ENCODE measurements at places on chromosomes 7 and 10.

DNA sequence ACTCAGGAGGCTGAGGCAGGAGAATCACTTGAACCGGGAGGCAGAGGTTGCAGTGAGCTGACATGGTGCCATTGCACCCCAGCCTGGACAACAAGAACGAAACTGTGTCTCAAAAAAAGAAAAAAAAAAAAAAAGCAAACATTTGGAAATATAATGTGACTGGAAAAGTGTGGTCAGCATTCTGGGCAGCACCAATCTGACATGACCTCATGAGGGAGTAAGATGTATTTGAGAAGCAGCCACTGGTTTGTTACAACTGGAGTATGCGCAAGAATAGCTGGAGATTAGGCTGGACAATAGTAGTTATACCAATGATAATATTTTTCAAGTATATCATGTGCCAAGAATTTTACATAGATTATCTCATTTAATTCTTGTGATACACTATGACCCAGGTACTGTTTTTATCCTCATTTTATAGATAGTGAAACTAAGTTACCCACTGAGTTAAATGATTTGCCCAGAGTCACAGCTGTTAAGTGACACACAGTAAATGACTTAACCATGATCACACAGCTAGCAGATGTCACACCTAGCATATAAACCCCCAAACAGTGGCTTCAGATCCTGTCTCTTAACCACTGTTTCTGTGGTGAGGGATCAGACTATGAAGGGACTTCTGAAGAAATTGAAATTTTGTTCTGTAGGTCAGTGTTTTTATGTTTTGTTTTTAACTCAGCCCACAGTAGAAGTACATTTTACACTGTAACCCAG lies 11.1 kb downstream of the MCU start:
- no peak for DNase-seq

GRCh38 chr7:39952803-39953202 lies 2.7 kb downstream of the CDK13 start:
- no peak for DNase-seq

DNA sequence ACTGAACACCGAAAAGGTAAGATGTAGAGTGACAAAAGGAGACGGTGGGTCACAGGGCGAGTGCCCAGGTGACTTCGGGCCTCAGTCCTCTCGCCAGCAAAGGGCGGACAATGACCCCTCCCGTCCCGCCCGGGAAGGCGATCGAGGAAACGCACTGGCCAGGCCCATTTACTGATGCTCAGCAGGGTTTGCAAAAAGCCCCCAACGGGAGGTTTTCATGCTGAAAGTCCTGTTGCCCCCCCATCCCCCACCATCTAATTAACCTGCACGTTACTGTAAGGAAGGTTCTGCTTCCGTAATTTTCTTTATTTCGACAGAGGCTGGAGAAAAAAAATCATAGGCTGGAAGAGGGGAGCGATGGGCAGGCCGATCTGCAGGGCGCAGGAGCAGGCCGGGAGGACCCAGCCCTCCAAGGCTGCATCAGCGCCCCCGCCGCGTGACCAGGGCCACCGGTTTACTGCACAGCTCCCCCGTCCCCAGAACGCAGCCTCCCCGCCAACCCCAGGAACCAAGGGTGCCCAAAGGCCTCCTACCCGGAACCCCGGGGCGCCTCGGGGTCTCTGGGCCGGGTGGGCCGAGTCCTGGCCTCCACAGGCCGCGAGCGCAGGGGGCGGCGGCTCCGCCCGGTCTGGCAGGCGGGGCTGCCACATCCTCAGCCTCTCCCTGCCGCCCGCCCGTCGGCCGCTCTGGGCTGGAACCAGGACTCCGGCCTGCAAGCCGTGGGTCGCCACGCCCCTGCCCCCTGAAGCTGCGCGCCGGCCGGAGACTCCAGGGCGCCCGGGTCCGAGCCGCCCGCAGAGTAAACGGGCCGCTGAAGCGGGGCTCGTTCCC lies 613 bp downstream of the OAT start:
- DNase-seq: peak; percentile 37

- DNase-seq: no peak
Observed at GRCh38 chr10:128081222-128081621, 45.0 kb downstream of the MKI67 start.

DNA sequence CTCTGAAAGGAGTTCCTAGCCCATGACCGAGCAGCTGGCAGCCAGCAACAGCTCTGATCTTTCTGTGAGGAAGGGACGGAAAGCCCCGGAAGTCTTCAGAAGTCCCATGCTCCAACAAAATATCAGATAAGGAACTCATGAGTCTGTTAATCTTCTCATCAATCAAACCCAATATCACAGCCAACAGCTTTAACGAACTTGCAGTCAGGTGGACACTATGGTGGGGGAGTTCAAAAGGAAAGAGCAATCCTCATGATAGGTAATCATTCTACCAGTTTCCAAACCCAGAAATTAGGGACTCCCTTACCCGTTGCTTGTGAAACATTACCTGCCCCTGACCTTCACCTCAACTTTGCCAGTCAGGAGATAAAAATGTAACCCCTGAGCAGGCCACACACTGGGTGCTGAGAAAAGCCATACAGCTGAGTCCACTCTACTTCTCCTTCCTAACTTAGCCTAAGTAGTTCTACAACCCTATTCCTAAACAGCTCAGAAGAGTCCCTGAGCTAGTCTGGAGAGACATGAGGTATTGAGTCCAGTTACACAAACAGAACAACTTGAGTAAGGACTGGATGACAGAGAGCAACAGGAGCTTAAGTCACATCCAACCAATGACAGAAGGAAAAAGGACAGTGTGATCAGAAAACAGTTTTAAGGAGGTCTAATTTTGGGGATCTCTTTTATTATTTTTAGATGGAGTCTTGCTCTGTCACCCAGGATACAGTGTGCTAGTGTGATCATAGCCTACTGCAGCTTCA lies 2.2 kb downstream of the NDST2 start:
- no peak for DNase-seq

- peak; percentile 15 for DNase-seq
Observed at GRCh38 chr7:33039257-33039902, 23.2 kb downstream of the NT5C3A start.

DNA sequence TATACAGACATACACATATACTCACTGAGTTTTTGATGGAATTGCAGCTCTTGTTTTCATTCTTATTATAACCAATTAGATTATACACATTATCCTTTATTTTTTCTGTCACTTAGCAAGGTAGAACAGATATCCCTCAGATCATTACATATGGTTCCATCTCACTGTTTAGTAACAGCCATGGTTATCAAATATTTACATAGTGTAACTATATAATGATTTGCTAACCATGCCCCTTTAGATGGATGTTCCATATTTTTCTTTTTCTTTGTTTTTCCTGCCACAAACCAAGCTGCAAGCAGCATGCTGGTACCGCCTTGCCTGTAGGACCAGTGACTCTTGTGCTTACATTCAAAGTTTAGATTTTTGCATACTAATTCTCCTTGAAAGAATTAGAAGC lies 163.4 kb upstream of the NFE2L3 start:
- no peak for DNase-seq

GRCh38 chr10:129345763-129346162 lies 121.3 kb upstream of the MGMT start:
- no peak for DNase-seq

DNA sequence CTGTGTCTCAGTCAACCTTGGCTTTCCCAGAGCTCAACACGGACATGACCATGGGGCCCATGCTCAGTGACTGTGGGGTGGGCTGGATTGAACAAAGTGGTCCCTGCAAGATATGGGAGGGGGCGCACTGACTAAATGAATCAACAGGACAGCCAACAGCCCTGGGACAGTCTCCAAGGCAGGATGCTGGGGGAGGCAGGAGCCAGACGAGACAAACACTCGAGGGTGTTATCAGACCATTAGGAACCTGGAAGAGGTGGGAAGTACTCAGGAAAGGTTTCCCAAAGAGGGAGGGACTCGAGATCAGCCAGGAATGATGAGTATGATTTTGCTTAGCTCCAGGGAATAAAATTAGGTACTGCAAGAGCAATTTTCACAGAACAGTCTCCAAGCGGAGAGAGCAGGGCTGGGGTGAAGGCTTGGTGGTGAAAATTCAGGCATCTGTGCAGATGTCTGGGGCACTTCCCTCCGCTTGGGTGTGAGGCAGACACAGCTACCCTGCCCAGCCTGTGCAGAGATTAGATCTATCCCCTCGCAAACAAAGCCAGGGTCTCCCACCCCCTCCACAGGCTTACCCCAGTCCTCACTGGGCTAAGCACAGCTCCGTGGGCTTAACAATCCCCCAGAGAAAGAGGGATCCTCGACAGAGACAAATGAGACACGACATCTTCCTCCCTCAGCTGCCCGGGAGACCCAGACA lies 261.1 kb upstream of the ZMIZ1 start:
- no peak for DNase-seq

DNA sequence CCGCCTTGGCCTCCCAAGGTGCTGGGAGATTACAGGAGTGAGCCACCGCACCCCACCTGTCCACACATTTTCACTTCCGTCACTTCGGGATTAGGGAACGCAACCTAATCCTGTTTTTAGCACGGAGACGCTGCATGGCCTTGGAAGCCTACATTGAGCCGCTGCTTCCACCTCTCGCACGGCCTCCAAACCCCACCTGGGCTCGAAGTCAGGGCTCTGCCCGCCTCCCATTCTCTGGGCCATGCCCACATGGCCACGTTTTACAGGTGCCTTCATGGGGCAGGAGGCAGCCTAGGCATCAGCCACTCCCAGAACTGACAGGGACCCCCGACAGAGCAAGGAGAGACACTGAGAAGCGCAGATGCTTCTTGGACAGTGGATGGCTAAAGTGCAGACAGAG lies 100.6 kb downstream of the OAT start:
- no peak for DNase-seq

DNA sequence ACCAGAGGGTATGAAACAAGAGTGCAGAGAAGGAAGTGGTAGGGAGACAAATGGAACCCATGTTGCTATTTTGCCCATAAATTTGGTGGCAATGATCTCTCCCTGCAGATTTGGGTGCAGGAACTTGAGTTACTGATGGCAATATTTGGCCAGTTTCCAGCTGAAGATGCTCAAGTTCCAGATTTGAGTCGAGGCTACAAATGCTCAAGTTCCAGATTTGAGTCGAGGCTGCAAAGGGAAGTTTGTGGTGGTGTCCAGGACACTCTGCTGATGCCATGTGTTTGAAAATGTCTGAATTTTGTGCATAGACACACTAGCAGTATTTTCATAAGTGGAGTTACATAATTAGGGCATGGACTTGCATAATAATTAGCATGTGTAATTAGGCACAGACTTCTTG lies 40.8 kb downstream of the TBXAS1 start:
- no peak for DNase-seq

GRCh38 chr7:66267249-66267648 lies 62.1 kb downstream of the TPST1 start:
- no peak for DNase-seq

- no peak for DNase-seq
Observed at GRCh38 chr10:20105236-20105635, 289.0 kb downstream of the PLXDC2 start.

GRCh38 chr7:136947347-136947746 lies 78.9 kb downstream of the CHRM2 start:
- DNase-seq: no peak

DNA sequence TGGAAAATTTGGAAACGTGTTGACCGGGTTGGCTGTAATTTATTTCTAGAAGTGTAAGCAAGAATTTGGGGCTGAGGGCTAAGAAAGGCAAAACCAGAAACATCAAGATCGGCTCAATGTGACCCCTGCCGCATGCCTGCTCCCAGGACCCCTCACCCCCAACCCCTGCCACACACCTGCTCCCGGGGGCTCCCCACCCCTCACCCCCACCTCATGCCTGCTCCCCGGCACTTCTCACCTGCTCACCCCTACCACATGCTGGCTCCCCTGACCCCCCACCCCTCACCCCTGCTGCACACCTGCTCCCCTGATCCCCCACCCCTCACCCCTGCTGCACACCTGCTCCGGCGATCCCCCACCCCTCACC lies 19.0 kb upstream of the CFAP46 start:
- DNase-seq: no peak

GRCh38 chr7:39360766-39361165 lies 205.4 kb upstream of the YAE1 start:
- DNase-seq: no peak

GRCh38 chr10:75071756-75072155 lies 39.7 kb upstream of the SAMD8 start:
- DNase-seq: no peak

- peak; percentile 24 for DNase-seq
Observed at GRCh38 chr7:129376076-129376777, 58.0 kb upstream of the STRIP2 start.

GRCh38 chr7:12674861-12675260 lies 12.6 kb upstream of the ARL4A start:
- DNase-seq: peak; percentile 48

DNA sequence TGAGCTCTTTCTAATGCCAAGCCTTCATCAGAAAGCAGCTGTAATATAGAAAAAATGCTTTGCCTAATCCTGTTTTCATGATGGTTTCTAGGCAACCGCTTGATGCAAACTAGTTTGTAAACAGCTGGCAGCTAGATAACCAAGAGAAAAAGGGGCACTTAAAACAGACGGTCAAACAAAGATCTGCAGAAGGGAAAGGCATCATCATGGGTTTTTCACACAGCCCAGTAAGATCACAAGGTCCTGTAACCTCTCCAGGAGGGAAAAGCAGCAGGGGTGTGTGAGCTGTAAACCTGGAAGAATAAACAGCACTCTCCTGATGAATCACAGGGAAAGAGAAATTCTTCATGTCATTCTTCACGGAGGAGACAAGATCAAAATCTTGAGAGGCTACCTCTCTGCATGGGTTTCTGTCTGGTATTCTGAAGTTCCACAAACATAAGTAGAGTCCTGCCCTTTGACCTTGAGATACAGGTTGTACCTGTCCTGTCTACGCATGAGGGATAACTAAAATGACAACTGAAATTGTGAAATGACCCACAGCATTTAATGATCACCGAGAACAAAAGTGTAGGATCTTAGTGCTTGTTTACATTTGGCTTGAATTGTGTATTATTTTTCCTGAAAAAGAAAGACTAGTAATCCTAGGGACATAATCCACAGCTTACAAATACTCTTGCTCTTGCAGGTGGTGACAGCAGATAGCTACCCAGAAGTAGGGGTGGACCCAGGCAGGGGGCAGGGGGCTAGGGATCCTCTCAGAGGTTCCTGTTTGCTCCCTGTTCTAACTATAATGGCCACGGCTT lies 48.0 kb downstream of the CREB3L2 start:
- DNase-seq: no peak

DNA sequence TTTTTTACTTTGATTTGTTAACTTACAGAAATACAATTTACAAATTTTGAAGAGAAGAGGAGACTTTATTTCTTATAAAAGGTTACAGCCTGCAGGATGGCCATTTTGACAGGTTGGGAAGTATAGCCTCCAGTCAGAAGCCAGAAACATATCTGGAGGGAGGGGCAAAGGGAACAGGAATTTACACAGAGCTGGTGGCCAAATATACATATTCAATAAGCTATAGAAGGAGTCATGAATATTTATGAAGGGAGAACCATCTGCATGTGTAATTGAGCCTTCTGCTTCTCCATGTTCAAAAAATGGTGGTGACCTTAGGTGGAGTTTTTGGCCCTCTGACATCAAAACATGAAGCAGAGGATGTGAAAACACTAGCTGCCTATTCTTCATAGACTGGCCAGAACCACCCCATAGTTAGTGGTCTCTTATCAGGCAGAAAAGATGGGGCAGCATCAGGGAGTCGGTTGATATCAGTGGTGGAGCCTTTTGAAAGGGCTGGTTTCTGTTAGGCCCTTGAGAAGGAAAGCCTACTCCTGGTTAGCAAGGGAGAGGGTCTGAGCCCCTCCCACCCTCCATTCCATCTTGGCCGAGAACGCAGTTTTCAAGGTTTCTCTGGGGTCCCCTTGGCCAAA lies 57.2 kb downstream of the ENTPD1 start:
- no peak for DNase-seq

Data from pons (tissue), 1 donor.